NCI-H1092 (cell line): ENCODE measurements at places on chromosomes 11 and 22.

- DNase-seq = no peak
Measured at GRCh38 chr11:2697866-2698265, 1.9 kb downstream of the KCNQ1OT1 start.

GRCh38 chr22:44811141-44811540 lies 58.8 kb downstream of the ARHGAP8 start:
- DNase-seq = no peak

DNA sequence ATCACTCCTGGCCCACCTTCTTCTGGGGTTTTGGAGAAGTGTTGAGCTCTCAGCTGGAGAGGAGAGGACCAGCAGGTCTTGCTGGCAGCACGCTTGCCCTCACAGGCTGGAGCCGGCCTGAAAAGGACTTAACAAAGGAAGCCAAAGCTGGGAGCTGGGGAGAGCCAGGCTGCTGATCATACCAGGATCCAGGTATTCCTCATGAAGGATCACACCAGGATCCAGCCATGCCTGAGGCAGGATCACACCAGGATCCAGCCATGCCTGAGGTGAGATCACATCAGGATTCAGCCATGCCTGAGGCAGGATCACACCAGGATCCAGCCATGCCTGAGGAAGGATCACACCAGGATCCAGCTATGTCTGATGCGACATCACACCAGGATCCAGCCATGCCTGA lies 17.0 kb downstream of the MRGPRD start:
- DNase-seq = no peak

DNA sequence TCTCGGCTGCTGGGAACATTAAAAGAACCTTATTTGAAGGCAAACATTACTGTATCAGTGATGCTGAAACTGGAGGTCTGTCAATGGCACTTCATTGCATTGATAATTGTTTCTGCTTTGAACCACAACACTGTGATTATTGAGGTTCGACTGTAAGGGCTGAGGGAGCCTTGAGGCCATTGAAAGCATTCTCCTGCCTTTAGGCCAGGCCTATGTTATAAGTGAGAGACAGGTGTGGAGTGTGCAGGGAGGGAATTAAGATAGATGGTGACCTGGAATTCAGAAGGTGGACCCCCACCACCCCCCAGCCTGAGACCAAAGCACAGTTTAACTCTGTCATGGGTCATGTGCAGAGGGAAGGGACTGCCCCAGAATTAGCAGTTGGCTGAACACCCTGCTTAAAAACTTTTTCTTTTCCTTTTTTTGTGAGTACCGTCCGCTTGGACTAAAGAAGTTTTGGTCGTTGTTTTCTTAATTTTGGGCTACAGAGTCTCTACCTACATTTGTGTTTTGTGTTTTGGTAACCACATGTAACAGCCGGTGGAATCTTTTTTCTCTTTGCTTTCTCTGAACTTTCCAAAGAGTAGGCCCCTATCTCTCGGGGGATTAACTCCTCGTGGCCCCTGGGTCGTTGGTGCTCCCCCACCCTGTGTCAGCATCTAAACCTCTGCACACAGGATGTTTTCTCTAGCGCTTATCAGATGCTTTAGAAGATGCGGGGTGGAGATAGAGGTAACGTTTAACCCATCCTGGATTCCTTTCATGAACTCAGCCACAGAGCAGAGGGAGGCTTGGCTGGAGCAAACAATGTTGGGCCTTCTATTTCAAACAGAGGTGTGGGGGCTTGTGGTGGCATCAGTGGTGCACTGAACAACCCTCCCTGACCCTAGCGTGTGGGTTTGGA lies 43.7 kb downstream of the ZBTB16 start:
- DNase-seq = no peak

- no peak for DNase-seq
Measured at GRCh38 chr22:42282943-42283277, 12.5 kb upstream of the TCF20 start.

DNA sequence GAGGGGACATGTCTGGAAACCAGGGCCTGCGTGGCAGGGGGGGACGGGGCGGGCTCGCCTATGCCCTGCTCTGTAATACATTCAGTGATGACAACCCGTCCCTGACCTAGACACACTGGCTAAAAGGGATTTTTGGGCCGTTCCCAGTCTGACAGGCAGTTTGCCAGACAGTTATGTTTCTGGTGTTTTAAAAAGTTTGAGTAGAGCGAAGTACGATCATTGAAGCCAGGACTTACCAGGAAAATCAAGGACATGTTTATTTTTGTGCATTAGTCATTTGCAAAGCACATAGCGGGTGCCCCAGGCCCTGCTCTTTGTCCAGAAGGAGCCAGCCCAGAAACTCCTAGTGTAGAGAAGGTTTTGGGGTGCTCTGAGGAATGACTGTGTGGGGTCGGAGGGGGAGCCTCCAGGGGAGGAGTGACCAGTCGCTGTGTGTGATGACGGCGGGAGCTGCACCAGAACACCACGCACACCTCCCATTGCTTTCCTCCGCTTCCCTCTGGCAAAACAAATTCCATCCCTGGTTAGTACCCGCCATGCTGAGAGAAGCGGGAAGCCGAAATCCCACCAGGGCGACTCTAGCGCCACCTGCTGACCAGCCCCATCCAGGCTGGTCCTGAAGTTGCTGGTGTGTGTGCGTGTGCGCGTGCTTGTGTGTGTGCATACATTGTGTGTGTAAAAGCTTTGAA lies 50.8 kb downstream of the FBLN1 start:
- DNase-seq = peak; percentile 9

DNA sequence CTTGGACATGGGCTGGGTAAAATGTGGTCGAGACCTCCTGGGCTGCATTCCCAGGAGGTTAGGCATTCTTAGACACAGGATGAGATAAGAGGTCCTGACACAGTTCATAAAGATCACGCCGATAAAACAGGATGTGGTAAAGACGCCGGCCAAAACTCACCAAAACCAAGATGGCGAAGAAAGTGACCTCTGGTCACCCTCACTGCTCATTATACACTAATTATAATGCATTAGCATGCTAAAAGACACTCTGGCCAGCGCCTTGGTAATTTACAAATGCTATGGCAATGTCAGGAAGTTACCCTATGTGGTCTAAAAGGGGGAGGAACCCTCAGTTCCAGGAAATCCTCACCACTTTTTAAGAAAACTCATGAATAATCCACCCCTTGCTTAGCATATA lies 983.3 kb downstream of the OPCML start:
- no peak for DNase-seq

- no peak for DNase-seq
Measured at GRCh38 chr11:4105916-4106315, 11.3 kb downstream of the RRM1 start.

- DNase-seq = no peak
Measured at GRCh38 chr11:12581923-12582322, 92.3 kb upstream of the TEAD1 start.

- no peak for DNase-seq
Measured at GRCh38 chr11:104772806-104773241, 125.4 kb downstream of the CASP12 start.

- DNase-seq = no peak
Measured at GRCh38 chr11:85768473-85769146, 42.3 kb downstream of the SYTL2 start.

DNA sequence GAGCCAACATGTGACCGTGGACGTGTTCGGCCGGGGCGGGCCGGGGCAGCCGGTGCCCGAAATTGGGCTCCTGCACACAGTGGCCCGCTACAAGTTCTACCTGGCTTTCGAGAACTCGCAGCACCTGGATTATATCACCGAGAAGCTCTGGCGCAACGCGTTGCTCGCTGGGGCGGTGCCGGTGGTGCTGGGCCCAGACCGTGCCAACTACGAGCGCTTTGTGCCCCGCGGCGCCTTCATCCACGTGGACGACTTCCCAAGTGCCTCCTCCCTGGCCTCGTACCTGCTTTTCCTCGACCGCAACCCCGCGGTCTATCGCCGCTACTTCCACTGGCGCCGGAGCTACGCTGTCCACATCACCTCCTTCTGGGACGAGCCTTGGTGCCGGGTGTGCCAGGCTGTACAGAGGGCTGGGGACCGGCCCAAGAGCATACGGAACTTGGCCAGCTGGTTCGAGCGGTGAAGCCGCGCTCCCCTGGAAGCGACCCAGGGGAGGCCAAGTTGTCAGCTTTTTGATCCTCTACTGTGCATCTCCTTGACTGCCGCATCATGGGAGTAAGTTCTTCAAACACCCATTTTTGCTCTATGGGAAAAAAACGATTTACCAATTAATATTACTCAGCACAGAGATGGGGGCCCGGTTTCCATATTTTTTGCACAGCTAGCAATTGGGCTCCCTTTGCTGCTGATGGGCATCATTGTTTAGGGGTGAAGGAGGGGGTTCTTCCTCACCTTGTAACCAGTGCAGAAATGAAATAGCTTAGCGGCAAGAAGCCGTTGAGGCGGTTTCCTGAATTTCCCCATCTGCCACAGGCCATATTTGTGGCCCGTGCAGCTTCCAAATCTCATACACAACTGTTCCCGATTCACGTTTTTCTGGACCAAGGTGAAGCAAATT lies 1.8 kb downstream of the FUT4 start:
- no peak for DNase-seq

DNA sequence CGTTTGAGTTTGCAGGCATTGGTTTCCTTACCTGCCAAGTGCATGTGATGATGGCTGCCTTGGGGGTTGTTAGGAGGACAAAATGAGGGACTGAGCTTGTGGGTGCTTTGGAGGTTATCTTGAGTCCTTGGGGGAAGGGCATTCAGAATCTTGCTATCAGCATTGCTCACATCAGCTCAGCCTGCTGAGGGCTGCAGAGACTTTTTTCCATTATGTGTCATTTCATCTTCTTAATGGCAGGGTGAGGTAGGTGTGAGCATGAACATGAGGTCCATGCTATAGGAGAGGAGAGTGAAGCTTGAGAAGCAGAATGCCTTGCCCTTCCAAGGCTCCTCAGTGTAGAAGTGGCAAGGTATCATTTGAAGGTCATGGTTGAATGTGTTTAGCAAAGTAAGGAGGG lies 112.3 kb downstream of the MIAT start:
- DNase-seq = no peak

GRCh38 chr11:40998920-40999319 lies 460.5 kb downstream of the LRRC4C start:
- no peak for DNase-seq

- no peak for DNase-seq
Measured at GRCh38 chr11:69696749-69697468, 6.9 kb downstream of the FGF19 start.

GRCh38 chr11:114293201-114293711 lies 2.9 kb upstream of the NNMT start:
- DNase-seq = no peak

GRCh38 chr11:6633422-6634408 lies 14.5 kb upstream of the TPP1 start:
- no peak for DNase-seq

- no peak for DNase-seq
Measured at GRCh38 chr11:106827687-106828086, 190.6 kb downstream of the GUCY1A2 start.

DNA sequence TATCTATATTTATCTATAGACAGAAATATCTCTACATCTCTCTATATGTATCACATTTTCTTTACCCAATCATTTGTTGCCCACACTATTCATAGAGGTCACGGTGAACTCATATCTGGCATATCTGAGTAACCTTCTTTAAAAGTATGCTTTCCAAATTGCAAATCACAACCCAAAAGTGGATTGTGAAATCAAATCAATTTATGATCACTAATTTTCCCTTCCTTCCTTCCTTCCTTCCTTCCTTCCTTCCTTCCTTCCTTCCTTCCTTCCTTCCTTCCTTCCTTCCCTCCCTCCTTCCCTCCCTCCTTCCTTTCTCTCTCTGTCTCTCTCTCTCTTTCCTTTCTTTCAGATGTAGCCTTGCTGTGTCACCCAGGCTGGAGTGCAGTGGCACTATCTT lies 448.0 kb upstream of the CCDC90B start:
- DNase-seq = no peak

- no peak for DNase-seq
Measured at GRCh38 chr22:46045459-46046298, 68.7 kb upstream of the WNT7B start.

- DNase-seq = no peak
Measured at GRCh38 chr11:68523033-68523432, 62.5 kb downstream of the PPP6R3 start.

GRCh38 chr11:58505849-58506248 lies 2.1 kb downstream of the OR5B21 start:
- DNase-seq = no peak

DNA sequence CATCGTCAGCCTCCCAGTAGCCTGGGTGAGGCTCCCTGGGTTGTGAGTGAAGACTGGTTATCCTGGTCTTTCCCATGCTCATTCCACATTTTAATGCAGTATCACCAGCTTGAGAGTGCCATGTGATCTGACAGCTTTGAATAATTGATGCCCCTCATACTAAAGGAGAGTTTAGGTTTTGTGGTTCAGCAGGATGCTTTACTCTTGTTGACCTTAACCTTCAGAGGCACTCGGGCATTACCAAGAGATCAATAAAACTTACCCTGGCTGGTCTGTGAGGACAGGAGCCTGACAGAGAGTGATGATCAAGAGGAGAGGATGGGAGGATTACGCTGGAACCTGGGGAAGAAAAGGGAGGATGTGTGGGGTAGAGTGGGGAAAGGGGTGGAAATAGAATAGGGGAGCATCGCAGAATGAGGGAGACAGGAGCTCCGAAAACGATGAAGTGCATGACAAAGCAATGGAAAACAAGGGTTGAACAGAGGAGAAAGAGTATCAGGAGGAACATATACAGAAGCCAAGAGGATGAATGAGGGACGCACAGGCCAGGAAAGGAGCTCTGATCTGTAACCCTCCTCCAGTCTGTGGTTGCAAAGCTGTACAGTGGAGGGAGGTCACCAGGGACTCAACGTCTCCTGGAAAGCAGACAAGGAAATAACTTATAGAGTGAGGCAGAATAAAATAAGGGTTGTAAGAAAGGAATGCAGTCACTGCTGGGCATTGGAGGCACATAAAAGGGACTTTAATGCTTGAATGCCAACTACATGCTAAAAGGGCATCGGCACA lies 594.5 kb downstream of the NTM start:
- no peak for DNase-seq

DNA sequence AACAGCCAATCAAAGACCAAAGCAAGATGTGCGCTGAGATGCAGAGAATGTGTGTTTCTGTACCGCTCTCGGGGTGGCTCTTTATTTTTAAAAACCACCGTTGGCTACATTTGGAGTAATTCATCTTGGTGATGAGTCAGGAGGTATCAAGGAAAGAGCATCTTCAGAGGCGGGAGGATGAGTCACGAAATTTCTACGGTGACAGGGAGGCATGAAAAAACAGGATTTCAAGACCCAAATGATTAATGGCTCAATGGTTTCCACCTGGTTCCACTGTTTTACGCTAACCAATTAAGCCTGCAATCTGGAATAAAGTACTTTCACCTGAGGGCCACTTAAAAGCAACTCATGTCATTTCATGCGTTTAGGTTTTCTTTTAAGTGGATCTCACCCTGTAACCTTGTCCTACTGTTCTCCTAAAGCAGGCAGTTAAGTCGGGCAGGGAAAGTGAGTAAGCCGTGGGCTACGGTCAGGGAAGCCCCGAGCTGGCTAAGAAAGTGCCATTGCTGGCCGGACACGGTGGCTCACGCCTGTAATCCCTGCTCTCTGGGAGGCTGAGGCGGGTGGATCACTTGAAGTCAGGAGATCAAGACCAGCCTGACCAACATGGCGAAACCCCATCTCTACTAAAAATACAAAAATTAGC lies 74.6 kb downstream of the CELSR1 start:
- DNase-seq = no peak
